IMR-90 (cell line): ENCODE measurements at places on chromosomes 12 and 14.

DNA sequence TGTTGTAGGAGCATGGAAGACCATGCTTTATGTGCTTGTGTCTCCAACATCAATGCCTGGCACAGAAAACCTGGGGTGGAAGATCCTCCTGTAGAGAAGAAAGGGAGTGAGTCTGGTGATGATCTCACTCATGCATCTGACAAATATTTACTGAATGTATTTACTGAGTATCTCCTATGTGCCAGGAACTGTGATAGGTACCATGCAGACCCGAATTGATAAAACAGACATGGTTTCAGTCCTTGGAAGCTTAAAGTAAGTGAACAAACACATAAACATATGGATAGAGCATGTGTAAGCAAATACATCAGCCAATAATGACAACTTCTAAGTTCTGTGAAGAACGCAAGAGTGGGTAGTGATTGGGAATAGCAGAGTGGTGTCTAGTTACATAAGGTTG lies 117.0 kb upstream of the CCDC198 start:
- no peak for DNase-seq

- peak; percentile 65 for DNase-seq
Observed at GRCh38 chr12:20483776-20484175, 115.4 kb downstream of the PDE3A start.

- no peak for DNase-seq
Observed at GRCh38 chr12:52236386-52237050, 3.5 kb downstream of the KRT7 start.

GRCh38 chr12:116774020-116774419 lies 35.9 kb downstream of the RNFT2 start:
- DNase-seq: no peak

DNA sequence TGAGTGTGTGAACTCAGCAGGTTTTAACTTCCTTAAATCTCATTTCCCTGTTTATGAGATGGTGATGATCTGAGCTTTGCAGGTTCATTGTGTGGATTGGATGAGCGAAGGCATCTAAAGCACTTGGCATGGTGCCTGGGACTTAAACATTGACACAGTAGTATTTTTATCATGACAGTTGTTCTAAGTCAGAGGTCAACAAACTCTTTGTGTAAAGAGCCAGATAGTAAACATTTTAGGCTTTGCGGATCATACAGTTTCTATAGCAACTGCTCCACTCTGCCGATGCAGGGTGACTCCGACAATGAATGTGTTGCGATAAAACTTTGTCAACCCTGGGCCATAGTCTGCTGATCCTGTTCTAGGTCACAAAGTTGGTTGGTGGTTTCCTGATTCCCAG lies 25.2 kb downstream of the SLC24A4 start:
- no peak for DNase-seq

DNA sequence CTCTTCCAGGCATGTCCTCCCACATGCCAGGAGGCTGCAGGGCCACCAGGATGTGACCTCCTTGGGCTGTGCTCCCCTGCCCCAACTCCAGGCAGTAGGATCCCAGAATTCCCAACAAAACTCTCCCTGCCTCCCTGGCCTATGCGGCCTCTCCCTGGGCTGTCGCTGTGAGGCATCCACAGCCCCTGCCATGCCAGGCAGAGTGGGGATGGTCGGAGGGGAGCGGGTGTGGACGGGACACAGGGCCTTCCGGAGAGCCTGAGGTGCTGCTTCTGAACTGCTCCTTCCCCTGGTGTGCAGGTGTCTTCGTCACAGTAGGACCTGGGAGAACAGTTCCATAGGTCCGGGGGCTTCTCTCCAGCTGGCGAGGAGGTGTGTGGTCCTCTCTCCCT lies 18.3 kb downstream of the GPR132 start:
- no peak for DNase-seq

DNA sequence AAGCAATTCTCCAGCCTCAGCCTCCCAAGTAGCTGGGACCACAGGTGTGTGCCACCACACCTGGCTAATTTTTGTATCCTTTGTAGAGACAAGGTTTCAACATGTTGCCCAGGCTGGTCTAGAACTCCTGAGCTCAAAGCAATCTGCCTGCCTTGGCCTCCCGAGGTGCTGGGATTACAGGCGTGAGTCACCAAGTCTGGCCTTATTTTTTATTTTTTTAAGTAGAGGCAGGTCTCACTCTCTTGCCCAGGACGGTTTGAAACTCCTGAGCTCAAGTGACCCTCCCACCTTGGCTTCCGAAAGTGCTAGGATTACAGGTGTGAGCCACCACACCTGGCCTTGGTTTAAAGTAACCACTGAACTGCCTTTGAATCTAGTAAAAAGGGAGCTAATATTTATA lies 56.8 kb downstream of the SPPL3 start:
- DNase-seq: no peak

DNA sequence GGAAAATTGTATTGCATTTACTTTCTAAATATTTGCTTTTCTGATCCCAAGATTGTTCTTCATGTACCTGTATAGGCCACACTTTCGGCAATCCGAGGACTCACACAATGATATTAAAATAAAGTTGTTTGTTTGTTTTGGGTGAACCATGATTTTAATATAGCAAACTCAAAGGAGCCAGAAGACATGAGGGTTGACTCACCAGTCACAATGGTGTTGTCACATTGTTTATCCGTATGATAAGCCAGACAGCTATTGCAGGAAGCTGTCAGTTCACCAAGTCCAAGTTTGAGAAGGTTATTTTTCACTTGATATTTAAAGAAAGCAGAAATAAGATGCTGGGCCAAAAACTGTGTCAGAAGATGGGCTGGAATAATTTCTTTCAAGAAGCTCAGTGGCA lies 67.1 kb upstream of the CPM start:
- no peak for DNase-seq

DNA sequence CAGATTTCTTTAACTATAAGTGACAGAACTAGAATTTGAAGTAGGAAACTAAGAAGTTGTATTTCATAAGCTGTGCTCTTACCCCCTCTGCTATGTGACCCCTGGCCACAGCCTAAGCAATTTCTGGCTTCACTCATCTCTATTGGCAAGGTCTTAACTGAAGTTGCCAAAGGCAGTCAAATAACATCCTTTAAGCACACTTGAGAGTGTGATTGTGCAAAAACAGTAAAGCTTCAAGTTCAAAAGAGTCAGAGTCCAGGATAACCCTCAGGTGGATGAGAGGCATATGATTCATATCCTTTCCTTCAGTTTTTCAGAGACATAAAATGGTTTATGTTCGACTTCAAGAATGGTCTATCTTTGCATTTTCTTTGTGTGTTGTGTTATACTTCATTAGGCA lies 45.2 kb downstream of the GRIP1 start:
- DNase-seq: no peak

DNA sequence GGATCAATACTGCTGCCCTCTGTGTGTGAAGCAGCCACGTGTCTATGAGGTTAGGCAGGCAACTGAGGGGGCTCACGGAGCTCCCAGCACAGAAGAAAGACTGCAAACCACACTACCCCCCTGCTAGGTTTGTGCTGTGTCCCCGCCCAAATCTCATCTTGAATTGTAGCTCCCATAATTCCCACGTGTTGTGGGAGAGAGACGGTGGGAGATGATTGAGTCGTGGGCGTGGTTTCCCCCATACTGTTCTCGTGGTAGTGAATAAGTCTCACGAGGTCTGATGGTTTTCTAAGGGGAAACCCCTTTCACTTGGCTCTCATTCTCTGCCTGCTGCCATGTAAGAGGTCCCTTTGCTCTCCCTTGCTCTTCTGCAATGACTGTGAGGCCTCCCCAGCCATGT lies 68.6 kb downstream of the ACTN1 start:
- peak; percentile 41 for DNase-seq

DNA sequence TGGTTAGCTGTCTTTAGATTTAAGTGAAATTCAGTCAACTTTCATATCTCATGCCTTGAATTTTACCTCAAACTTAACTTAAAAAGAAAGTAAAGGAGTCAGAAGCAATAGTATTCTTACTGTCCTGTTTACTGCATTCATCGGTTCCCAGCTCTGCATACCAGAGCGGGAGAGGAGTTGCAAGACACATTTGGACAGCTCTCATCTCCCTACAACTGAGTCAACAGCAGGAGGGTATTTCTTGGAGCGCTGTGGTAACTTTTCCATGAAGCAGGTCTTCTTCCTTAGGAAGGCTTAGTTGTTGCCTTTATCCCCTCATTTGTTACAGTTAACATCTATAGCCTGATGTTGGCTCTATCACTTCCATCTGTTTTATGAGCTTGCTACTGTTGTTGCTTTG lies 65.1 kb downstream of the TRMT5 start:
- peak; percentile 5 for DNase-seq

- DNase-seq: no peak
Observed at GRCh38 chr14:61621444-61621843, 73.9 kb upstream of the HIF1A start.

GRCh38 chr12:120944645-120945217 lies 33.6 kb upstream of the HNF1A start:
- peak; percentile 18 for DNase-seq

DNA sequence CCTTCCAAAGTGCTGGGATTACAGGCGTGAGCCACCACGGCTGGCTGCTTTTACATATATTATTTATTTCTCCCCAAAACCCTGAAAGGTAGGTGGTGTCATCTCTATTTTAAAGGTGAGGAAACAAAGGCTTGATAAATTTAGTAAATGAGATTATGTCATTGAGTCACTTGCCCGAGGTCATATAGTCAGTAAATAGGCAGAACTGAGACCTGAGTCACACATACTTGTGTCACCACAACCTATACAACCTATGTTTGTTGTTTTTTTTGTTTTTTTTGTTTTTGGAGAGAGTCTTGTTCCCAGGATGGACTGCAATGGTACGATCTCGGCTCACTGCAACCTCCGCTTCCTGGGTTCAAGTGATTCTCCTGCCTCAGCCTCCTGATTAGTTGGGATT lies 12.8 kb downstream of the TSFM start:
- peak; percentile 37 for DNase-seq

DNA sequence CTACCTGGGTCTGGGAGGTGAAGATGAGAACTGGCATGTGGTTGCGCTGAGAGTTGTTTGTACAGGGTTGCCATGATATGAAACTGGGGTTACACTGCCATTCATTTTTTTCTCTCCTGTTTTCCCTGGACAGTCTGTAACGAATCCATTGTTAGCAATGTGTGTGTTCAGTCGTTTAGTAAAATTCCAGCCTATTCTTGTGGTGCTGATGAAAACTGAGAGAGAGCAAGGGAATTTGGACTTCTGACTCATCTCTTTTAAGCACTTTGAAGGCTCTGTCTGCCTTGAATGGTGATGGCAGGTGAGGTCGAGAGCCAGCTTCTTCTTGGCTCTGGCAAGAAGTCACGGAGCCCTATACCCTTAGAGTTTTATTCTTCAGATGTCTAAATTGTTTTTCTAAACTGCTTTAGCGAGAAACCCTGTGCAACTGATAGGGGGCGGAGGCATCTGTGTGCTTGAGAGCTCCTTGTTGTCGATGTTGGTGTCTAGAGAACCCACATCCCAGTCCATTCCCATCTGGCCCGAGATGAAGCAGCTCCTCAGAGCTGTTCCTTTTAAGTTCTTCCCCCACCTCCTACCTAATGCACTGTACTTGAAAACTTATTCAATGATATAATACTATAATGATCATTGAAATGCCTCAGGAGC lies 204.4 kb downstream of the TMX1 start:
- DNase-seq: no peak

GRCh38 chr12:33192226-33192625 lies 247.4 kb downstream of the SYT10 start:
- DNase-seq: no peak

DNA sequence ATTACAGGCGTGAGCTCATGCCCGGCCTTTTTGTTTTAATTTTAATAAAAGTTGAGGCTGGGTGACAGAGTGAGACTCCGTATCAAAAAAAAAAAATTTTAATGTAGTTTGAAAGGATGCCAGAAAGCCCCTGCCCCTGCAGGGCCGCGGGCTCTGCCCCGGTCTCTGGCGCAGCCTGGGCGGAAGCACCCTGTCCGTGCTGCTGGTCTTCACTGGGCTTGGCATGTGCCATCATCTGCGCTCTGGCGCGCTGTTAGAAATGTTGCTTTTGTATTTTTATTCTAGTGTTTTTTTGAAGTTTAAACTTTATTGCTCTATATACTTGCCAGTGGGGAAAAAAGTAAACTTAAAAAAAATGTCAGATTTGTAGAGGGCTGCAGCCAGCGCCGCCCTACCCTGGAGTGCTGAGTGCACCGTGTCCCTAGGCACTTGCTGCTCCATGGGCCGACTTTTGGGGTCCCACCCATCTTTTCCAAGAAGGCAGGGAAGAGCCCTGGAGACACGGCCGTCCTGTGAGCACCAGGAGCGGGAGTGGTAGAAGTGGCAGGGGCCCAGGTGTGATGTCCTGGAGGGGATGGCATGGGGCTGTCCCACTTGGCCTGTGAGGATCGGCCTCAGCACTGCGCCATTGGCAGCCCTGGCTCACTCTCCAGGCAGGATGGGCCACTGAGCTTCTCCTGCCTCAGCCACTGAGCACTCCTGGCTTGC lies 4.0 kb downstream of the MTA1 start:
- no peak for DNase-seq

- no peak for DNase-seq
Observed at GRCh38 chr14:77882636-77883035, 82.7 kb downstream of the ADCK1 start.

DNA sequence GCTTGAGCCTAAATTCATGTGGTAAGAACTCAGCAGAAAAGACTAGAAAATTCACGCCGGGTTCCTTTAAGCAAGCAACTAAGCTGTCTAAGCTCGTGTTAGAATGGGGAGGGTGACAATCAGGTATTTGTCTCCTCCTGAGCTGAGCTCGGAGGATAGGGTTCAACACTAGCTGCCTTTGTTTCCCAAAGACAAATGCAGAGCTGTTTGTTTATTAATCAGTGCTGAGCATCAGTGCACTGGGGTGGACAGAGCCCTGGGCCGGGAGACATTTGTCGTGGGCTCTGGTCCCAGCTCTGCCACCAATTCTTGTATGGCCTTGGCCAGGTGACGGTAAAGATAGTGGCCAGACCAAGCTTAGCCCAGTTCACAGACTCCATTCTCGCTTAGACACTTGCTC lies 43.7 kb downstream of the DEGS2 start:
- DNase-seq: no peak

DNA sequence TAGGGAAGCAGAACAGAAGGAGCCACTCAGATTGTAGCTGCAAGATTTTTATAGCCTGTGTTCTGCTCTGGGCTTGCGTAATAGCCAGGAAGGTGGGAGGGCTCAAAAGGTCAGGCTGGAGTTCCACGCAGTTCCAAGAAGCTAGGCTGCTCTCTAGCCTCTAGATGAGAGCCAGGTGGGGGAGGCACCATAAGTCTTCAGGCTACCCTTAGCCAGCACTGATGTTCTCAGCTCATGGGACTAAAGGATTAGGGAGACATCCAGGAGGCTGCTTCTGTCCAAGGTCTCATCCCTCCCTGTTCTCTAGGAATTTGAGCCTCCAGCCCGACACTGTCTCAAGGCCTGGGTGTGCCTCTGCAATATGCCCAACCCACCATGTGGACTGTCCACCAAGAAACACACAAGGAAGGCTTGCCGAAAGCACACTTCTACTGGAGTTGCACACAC lies 1.7 kb downstream of the LMBR1L start:
- peak; percentile 20 for DNase-seq
